D721Med (cell line): ENCODE measurements at places on chromosomes 16 and 17.

DNA sequence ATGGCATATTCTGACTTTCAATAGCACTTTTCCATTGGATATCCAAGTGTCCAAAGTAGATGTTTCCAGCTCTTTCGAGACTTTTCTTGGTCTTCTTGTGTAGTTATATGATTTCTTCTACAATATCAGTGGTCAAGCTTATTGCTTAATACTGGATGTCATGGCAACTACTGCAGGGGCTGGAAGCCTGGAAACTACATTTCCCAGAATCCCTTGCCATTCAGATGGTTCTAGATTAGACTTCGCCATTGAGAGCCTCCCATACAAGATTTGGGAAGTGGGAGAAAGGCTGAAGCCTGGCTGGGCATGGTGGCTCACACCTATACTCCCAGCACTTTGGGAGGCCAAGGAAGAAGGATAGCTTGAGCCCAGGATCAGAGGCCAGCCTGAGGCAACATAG lies 153.6 kb downstream of the C16orf95 start:
- no peak for DNase-seq

GRCh38 chr16:26598061-26598460 lies 468.7 kb upstream of the C16orf82 start:
- no peak for DNase-seq

DNA sequence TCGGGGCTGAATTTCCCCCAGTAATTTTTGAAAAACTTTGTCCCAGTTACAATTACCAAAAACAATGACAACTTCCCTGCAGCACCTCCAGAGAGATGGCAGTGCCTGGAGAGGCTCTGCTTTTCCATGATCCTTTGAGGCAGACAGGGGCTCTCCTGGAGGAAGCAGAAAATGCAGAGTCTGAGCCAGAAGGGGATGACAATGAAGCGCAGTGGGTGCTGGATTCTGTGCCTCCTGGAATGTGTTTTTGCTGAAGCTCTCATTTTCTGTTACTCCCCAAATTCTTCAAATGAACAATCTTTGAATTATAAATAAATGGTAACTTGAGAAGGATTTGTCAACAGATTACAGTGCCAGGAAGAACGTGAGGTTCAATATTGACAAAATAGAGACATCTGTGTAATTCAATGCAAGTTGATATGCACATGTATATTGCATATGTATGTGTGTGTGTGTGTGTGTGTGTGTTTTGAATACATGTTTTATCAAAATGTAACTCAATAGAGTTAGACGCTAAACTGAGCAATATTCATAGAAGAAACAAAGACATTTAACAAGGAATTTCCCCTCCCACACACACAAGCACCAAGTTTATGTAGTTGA lies 9.7 kb upstream of the RUSF1 start:
- no peak for DNase-seq

- DNase-seq, result peak; percentile 41
Observed at GRCh38 chr16:11949527-11949926, 7.7 kb upstream of the NPIPB2 start.

DNA sequence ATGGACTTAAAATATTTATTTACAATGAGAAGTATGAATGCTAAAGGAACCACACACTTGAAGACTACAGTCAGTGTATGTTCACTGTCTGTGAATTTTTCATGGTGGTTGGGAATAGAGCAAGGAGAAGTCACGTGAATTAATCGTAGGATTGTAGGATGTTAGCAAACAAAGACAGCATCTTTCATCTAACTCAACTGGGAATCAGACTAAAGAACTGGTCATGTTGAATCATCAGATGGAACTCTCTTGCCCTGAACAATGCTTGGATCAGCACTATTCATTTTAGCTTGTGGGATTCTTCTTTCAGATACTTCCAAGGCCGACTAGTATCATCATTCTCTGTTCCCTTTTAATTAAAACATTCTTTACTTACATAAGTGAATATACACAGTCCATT lies 18.1 kb downstream of the KCNJ2 start:
- DNase-seq, result no peak

- peak; percentile 80 for DNase-seq
Observed at GRCh38 chr17:29568331-29569244, at the start of gene TP53I13. Gene TP53I13, plus strand, starts transcription at chr17:29568701. Its CDS starts 58 bp downstream, at chr17:29568759.

GRCh38 chr16:68778551-68779231 lies 41.6 kb downstream of the CDH1 start:
- DNase-seq, result no peak

DNA sequence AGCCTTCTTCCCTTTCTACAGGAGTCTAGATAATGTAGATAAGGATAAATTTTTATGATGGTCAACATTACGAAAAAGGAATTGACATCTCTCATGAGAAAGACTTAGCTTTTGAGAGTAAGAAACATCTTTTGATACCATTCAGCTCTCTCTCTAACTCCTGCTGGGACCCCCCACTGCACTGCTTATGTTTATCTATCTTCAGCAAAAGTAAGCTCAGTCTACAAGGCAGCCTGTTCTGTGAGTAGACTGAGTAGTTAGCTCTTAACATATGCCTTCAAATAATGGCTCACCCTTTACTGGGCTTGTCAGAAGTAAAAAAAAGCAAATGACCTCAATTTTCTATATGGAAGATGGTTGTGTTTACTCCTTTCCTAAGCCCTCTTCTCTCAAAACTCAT lies 372.2 kb upstream of the CDH11 start:
- DNase-seq, result no peak

DNA sequence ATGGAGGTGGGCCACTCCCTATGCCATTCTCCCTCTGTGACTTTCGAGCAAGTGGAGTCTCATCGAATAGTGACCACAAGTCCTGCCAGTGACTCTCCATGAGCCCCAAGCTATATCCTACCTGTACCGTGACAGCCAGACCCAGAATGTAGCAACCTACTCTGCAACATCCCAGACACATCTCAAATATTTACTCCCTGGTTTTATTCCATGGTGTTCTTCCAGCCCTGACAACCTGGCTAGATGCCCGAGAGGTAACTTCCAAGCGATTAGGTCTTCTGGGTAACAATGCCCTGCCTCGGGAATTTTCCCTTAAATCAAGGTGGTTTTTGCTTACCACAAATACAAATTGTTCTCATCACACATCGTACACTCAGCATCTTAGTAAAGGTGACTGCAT lies 211.7 kb downstream of the ZFHX3 start:
- DNase-seq, result no peak

DNA sequence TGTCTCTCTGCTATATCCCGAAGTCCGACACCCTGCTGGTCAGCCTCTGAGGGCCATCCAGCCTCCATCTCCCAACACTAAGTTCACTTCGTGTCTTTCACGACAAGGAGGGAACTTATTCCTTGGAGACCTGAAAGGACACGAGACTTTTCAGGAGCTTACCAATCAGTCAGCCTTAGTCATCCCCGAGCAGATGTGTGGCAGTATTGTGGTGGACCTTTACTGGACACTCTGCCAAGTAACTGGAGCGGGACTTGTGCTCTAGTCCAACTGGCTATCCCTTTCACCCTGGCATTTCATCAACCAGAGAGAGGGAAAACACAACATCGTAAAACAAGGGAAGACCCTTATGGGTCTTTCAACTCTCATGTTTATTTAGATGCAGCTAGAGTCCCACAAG lies 87.1 kb downstream of the EMP2 start:
- DNase-seq, result no peak

DNA sequence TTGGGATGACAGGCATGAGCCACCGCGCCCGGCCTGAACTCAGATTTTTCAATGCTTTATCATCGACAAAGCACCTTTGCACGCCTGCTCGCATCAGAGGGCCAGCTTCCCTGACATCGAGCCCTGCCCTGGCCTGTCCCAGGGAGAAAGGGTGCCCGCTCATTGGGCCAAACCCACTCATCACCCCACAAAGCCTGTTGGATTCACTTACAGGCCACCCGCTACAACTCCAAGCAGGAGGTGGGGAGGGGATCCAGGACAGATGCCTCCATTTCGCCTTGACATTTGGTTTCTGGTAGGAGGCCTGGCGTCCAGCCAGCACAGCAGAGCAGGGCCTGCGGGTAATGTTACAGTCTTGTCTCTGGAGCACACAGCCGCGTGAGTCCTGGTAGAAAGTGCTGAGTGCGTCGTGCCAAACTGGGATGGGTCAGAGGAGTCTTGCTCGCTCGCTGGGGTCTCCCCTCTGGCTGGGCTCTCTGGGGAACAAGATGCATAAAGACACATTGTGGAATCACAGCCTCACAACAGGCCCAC lies 19.8 kb downstream of the SMTNL2 start:
- DNase-seq, result no peak

GRCh38 chr17:77356109-77356689 lies 215.4 kb downstream of the SEC14L1 start:
- DNase-seq, result no peak

GRCh38 chr16:54281535-54282201 lies 4.9 kb downstream of the IRX3 start:
- no peak for DNase-seq

- DNase-seq, result no peak
Observed at GRCh38 chr17:3988297-3989040, 24.2 kb upstream of the ATP2A3 start.

- no peak for DNase-seq
Observed at GRCh38 chr16:17134586-17134985, 336.2 kb downstream of the XYLT1 start.

- DNase-seq, result no peak
Observed at GRCh38 chr17:67218385-67218950, 26.5 kb downstream of the HELZ start.

DNA sequence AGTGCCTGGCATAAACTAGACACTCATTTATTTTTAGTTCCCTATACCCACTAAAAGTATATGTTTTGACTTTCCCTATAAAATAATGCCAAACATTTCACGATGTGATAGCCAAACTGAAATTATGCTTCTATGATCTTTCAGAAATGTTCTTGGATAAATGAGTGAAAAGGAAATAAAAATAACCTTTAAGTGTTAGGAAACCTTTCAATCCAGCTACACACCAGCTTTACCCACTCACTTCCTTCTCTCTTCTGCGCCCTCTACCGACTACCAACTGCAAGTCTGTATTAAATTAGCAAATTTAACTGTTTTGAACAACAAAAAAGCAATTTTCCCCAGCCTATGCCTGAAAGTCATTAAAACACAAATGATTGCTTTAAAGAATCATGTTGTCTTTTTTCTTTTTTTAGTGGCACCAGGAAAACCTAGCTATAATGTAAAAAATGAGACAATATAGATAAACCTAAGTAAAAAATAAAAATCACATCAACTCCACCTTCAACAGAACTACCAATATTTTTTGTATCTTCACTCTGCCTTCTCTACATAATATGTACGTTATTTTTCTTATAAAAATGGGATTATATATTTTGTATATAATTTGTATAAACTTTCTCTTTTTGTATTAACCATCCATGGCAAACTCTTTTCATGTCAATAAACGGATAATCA lies 13.2 kb upstream of the TMEM100 start:
- DNase-seq, result no peak

- no peak for DNase-seq
Observed at GRCh38 chr17:51475730-51476129, 215.4 kb downstream of the UTP18 start.

- no peak for DNase-seq
Observed at GRCh38 chr17:65593855-65594845, 32.7 kb upstream of the AXIN2 start.

- no peak for DNase-seq
Observed at GRCh38 chr16:57609541-57610401, 18.7 kb upstream of the ADGRG1 start.

DNA sequence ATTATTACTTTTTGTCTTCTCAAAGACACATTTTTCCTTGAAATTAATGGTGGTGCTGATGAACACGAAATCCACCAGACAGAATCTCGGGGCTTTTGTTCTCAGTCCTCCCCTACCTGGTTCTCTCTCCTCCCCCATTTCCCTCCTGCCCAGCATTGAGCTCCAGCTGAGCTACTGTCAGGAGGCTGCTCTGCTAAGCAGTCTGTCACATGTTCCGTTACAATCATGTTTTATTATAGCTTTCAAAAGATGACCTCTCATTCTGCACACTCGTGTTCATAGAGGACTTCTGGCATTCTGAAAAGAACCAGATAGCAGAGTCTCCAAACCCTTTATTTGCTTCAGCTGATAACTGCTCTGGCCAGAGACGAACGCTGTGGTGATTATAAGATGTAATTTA lies 732.5 kb upstream of the RBFOX1 start:
- no peak for DNase-seq

GRCh38 chr17:42821176-42821575 lies 2.9 kb downstream of the BECN1 start:
- DNase-seq, result no peak

- DNase-seq, result no peak
Observed at GRCh38 chr17:34532281-34533065, 46.9 kb upstream of the TMEM132E start.

- DNase-seq, result no peak
Observed at GRCh38 chr17:77666462-77666861, 292.0 kb upstream of the TNRC6C start.

GRCh38 chr16:84720177-84720579 lies 20.4 kb downstream of the USP10 start:
- DNase-seq, result no peak

GRCh38 chr16:10652730-10653590 lies 41.8 kb downstream of the TEKT5 start:
- no peak for DNase-seq

DNA sequence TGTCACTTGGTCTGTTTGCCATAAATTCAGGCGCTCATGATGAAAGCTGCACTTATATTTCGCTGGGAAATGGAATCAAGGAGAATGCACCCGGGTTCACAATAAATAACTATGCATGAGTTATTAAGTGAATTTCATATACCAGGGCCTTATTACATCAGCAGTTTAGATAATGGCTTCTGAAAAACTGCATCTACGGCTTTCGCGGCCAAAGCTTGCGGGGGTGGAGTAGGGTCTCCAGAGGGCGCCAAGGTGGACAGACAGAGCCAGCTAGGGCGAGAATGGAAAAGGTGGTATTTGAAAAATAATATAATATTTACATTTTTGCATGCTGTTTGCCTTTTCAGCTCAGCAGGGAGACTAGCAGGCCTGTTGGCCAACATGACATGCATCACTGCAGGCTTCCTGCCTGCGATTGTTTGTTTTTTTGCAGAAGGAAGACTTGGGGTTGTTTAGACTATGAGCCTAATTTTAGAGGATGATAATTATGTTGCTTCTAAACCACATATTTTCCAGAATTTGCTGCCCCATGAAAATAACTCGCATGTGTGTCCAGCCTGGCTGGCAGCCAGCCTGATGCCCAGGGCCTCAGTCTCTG lies 173.8 kb upstream of the IRX3 start:
- no peak for DNase-seq
